8988T (cell line): ENCODE measurements at places on chromosomes 4 and X.
A peak's percentile ranks its signal among the peaks of the same experiment; 100 is the strongest.

DNA sequence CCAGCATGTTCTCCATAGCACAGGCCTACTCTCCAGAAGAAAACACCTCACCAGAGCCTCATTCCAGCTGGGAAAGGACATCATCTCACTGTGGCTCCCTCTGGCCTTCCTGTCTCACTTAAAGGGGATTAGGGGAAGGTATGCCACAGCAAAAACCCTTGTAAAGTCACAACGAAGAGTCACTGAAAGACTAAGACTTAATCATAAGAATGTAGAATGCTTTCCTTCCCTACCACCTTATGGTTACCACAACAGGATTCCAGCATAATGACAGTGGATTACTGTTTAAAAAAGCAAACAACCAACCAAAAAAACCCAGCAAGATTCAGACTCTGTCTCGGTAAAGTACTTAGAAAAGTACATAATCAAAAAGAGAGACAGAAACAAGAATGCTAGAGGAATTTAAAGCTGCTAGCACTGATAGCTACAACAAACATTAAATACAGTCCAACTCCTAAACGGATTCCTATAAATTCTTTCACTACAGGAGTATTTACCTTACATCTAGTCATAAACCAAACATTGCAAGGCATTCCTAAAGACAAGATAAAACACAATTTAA is 75.1 kb downstream of the BANK1 start:
- DNase-seq = no peak

- no peak for DNase-seq
Observed at GRCh38 chrX:79181401-79181800, 36.9 kb downstream of the GPR174 start.

DNA sequence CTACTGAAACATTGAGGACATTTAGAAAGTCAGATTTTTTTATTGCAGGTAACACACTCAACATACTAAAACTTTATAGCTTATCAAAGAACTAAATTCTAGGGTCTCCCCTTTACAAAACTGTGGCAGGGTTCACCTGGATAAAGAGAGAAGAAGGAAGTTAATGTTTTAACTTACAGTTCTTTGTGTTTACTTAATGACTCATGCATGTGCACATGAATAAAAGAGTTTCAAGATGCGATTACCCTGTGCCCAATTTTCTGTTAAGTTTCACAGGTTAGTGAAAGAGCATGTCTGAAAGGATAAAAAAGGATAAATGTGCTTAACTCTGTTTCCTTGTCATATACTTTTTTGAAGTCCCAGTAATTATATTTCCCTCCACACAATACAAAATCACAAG is 16.8 kb downstream of the DCAF8L1 start:
- DNase-seq = no peak

- DNase-seq = no peak
Observed at GRCh38 chr4:170872794-170873193, 783.0 kb upstream of the AADAT start.

DNA sequence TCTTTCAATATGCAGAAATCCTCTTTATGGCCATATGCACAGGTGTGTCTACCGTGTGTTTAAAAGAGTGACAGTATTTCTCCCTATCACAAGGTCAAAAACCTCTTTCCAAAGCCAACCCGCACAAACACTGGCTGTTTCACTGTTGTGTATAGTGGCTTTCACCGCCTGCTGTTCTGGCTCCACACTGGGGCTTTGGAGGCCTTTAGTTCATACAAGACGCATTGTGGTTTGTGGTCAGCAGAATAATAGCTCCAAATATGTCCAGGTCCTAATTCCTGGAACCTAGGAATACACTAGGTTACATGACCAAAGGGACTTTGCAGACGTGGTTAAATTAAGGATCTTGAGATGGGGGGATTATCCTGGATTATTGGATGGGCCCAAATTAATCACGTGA is 40.7 kb upstream of the FAM9A start:
- DNase-seq = no peak

GRCh38 chr4:87038837-87039615 is 104.2 kb downstream of the AFF1 start:
- DNase-seq = peak; percentile 23

DNA sequence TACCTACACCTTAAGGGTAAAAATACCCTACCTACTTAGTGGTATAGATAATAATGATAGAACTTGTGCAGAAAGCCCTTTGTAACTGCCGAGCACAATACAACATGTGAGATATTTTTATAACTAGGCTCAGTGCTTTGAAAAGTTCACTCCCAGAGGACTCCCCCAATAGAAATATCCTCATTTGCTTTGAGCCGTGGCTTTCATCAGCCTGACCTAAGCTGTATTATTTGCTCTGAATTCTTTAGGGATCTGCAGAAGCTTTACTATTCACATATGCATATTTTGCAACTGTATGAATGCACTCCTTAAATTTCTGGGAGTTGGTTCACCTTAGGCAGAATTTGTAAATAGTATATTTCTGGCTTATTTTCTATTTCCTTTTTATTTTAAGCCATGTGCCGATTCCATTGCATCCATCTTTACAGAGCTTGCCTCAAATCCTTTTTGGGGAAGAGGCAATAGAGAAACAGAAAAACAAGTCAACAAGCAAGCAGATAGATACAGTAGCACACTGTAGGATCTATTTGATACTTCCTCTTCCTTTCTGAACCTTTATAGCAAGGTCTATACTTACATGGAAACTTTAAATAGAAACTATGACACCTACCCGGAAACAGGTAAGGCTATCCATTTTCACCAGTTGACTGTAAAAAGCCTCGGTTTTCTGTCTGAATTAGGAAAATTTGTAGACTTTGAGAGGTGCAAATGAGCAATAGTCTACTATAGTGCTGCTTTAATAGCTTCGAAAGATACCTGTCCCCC is 242.5 kb upstream of the VCX3A start:
- no peak for DNase-seq

DNA sequence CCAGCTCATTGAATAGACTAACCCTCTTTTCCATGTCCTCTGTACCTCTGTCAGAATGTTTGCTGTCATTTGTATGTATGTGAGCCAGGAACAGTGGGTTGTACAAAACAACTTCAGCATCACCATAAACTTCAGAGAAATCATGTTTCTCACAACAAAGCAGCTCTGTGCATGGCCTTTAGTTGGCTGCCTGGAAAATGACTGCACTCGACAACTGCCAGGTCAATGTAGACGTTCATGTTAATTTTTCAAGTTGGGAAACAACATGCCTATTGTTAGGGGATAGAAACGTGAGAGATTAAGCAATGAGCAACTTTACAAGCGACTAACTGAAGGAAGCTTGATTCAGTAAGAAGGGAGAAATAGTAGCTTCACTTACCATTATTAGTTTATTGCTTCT is 17.9 kb upstream of the CXCL11 start:
- no peak for DNase-seq

DNA sequence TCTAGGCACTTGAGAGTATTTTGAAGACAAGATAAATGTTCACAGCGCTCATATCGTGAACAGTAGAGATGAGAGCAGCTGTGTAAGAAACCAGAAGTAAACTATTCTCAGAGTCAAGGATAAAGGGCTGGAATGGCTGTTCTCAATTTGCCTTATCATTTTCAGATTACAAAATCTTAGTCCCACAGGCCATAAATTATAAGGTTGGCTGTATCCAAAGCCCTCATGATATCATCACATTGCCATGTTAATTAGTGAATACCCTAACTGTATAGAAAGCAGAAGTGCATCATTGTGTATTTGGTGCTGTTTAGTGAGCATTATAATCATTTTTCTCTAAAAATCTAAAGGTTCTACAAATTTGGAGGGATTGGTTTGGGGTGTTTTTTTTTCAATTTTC is 168.9 kb upstream of the EDNRA start:
- no peak for DNase-seq

DNA sequence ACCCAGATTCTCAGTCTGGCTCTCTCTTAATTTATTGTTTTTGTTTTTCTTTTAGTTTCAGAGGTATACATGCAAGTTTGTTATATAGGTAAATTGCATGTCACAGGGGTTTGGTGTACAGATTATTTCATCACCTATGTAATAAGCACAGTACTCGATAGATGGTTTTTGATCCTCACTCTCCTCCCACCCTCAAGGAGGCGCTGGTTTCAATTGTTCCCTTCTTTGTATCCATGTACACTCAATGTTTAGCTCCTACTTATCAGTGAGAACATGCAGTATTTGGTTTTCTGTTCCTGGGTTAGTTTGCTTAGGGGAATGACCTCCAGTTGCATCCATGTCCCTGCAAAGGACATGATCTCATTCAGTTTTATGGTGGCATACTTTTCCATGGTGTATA is 198.4 kb downstream of the STK32B start:
- no peak for DNase-seq

DNA sequence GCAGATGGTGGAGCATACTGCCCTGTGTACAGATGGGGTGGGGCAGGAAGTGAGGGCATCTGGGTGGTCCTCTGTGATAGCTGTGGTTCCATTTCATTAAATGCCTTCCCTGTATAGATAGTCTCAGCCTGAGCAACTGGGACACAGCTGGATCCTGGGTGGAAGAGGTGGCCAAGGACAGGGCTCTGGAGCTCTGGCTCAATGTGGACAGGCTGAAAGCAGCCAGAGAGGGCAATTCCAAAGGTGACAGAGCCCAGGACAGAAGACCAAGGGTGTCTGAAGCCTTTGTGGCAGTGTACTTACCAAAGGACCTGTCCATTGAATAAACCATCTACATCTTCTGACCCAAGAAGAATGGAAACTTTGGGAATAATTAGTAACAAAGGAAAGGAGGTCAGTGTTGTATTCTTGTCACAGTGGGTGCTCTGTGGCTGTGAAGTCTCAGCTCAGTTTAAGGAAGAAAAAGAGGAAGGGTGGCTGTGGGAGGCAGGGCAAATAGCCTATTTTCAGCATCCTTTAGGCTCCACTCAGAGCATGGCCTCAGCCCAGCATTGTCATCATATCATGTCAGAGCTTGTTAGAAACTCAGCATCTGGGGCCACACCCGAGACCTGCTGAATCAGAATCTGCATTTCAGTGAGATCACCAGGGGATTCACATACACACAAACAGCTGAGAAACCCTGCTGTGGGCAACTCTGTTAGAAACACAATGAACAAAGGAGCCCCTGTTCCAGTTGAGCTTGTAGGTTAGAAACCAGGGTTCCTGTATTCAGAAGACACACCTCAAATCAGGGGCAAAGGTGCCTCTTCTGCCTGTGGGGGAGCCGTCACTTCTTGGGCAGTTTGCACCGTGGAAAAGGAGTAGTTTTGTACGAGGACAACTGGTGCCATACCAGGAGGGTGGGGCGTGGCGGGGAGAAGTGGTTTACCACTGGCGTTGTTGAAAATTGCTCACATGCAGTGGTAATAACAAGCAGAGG is 168.6 kb downstream of the PTTG2 start:
- DNase-seq = no peak

DNA sequence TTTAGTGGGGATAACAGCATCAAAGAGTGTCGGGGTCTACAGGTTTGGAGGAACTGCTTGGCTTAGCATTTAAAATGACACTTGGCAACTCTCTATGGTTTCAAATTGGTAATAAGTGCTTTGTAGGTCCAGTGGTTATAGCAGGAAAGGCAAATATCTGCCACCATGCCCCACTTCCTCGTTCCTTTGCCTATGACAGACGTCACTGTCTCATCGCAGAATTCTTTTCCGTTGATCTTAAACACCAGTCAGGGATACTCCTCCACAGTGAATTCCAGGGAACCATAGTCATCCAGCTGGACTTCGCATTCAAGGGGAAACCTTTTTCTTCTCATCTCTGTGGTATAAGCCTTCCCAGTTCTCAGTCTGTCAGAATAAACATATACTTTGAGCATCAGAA is 319.1 kb downstream of the GPAT3 start:
- DNase-seq = no peak

DNA sequence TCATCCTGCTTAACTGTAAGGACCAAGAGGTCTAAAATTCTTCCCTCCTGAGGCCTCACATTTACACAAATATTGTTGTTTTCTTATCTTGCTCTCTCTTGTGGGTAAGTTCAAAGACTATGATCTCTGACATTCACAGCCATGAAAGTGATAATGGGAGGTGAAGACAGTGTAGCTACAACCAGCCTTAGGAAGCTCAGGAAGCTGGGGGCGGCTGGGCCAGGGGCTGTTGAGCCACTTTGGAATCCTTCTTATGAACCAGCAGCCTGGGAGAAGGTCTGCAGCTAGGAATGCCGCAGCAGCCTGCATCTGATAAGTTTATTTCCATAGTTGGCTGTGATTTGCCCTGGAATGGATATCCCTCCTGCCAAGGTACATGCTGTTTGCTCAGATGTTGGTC is 316.2 kb downstream of the STIM2 start:
- DNase-seq = no peak

- DNase-seq = no peak
Observed at GRCh38 chrX:132956421-132957210, 1.8 kb downstream of the HS6ST2 start.

- no peak for DNase-seq
Observed at GRCh38 chrX:40542208-40542607, 38.6 kb upstream of the ATP6AP2 start.

DNA sequence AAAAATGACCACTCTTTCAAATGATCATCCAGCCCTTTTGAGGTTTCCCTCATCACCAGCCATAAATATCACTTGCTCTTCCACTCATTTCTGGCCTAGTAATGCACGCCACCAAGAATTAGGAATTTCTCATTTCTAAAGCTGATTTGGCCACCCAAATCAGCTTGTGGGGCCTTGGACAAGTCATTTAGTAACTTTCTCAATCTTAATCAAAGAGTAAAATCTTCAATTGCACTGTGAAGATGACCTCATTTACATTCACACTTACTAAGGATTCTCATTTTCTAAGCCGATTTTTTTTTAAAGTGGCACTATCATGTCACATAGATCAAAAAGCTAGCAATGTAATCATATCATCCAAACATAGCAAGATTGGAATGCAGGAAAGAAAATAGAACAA is 150.0 kb upstream of the HHIP start:
- no peak for DNase-seq

- DNase-seq = no peak
Observed at GRCh38 chr4:142465526-142465925, 380.6 kb downstream of the INPP4B start.

DNA sequence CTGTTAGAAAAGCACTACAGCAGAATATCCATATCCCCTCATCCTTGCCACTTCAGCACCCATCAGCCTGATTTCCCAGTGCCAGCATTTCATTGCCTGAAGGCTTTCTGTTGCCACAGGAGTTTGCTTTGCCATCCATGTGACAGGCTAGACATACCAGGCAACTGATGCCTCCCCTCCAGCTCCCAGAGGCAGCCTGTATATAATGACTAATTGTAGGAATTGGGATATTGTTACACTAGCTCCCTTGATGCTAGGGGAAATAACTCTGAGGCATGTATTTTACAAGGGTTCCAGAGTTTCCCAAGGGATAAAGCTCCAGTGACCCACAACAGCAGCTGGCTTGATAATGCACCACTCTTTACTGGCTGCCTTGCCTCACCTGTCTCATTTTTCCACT is 608.0 kb upstream of the FTHL17 start:
- no peak for DNase-seq

- no peak for DNase-seq
Observed at GRCh38 chrX:149760965-149761364, 12.9 kb upstream of the HSFX1 start.

- no peak for DNase-seq
Observed at GRCh38 chrX:18668071-18668835, 3.7 kb downstream of the RS1 start.

- no peak for DNase-seq
Observed at GRCh38 chrX:37867536-37868153, 20.3 kb upstream of the DYNLT3 start.
